NCI-H774 (cell line): ENCODE measurements at places on chromosomes 5 and 9.

GRCh38 chr5:61151893-61152292 is 10.4 kb downstream of the SMIM15 start:
- no peak for DNase-seq

- no peak for DNase-seq
Measured at GRCh38 chr5:154849791-154850201, 607 bp downstream of the FAXDC2 start.

DNA sequence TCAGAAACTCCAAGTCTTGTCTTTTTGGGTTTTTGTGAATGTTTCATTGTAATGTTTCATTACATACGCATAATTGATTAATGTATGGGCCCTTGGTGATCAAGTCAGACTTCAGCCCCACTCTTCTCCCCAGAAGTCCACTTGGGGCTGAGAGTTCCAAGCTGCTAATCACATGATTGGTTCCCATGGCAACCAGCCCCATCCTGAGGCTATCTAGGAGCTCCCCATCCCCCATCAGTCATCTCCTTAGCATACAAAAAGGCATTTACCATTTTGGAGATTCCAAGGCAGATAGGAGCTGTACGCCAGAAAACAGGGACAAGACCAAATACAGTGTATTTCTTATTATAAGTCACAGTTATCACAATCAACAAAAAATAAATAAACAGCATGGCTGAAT is 22.9 kb upstream of the SYK start:
- DNase-seq, result no peak

GRCh38 chr9:134670042-134670525 is 28.5 kb downstream of the COL5A1 start:
- DNase-seq, result no peak

DNA sequence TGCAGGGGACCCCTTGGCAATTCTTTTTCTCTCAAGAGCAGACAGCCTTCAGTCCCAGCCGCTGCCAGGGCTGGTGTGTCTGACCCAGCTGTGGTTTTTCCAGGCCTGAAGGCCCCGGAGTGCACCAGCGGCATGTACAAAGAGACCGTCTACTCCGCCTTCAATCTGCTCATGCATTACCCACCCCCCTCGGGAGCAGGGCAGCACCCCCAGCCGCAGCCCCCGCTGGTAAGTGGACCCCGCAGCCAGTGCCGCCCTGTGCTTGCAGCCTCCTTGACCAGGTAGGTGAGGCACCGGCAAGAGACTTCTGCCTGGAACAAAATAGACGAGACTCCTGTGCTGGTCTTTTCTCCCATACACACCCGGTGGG is 1.3 kb downstream of the TCF7 start:
- no peak for DNase-seq

DNA sequence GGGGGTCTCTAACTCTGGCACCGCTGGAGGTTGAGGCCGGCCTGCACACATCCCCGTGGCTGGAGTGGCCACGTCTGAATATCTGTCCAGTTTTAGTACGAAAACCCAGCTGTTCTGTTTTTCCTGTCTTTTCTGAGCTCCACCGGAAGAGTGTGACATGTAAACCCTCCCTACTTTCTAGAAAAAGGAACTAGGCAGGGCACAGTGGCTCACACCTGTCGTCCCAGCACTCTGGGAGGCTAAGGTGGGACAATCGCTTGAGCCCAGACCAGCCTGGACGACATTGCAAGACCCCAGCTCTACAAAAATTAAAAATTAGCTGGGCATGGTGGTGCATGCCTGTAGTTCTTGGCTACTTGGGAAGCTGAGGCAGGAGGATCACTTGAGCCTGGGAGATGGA is 8.2 kb upstream of the PHYKPL start:
- no peak for DNase-seq

GRCh38 chr5:88045931-88046461 is 222.6 kb downstream of the TMEM161B start:
- DNase-seq, result no peak

- DNase-seq, result peak; percentile 35
Measured at GRCh38 chr5:141618030-141618803, 583 bp downstream of the DIAPH1 start.

DNA sequence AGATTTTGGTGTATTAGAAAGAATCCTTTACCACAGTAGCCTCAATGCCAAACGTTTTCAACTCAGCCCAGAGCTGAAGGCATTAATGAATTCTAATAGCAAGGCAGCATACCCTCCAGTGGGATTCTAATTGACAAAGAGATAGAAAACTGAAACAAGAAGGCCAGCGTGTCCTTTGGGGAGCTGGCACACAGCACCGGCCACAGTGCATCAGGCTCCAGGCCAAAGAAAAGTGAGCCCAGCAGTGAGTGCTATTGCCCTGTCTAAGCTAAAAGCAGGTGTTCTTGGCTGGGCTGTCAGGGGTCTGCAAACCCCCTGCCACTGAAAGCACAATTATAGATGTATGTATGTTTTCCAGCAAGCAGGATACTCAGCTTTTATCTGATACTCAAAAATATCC is 40.4 kb downstream of the PPIC start:
- DNase-seq, result no peak

- no peak for DNase-seq
Measured at GRCh38 chr5:15844253-15844652, 335.3 kb downstream of the MARCHF11 start.

DNA sequence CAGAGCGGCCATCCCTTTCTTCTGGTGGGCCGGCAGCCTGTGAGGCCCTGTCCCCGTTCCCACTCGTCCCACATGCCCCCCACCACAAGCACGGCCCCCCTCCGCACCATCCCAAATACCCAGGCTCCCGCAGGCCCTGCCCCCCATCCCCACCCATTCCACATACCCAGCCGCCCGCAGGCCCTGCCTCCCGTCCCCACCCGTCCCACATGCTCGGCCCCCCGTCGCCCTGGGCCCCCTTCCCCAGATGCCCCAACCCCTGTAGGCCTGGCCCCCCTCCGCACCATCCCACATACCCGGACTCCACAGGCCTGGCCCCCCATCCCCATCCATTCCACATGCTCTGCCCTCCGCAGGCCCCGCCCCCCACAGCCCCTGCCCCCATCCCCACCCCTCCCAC is 11.5 kb downstream of the SLC6A19 start:
- no peak for DNase-seq
